ENCODE measurements at places on chromosomes 3 and 15. TPM values are rescaled to one million over a fixed set of nuclear protein-coding genes. Genes with fewer than 3 reads are reported as not detected.

PRSS50 gene
- not detected for total RNA-seq

GPR156 gene
- 0.37 TPM for total RNA-seq

STAG1 gene
- 45.8 TPM for total RNA-seq

GABRB3 gene
- total RNA-seq = 0.71 TPM

TSPAN3 gene
- 276 TPM for total RNA-seq
